ENCODE measurements at places on chromosomes 6 and 20.
A peak's percentile ranks its signal among the peaks of the same experiment; 100 is the strongest.

DNA sequence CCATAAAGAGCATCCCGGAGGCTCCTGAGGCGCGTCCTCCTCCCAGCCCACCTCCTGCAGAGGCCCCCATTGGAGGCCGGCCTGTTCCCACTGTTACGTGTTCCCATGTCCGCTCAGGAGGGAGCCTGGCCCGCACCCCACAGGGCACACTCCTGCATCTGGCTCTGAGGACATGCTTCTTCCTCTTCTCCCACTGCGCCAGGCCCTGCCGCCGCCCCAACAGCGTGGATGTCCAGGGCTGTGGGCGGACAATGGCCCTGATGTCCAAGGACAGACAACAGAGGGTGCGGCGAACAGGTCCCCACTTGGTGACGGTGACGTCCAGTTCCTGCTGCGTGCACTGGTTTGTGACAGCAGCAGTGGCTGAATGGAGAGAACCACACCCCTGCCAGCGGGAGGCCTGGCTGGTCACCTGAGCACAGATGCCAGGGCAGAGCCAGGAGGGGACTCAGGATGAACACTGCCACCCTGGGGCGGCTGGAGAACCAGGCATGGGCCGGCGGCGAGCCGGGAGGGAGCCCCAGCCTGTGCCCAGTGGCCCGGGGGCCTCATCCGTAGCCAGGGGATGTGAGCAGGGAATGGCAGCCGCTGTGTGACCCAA, 26.6 kb downstream of the FRMD1 start:
- DNase-seq: no peak

DNA sequence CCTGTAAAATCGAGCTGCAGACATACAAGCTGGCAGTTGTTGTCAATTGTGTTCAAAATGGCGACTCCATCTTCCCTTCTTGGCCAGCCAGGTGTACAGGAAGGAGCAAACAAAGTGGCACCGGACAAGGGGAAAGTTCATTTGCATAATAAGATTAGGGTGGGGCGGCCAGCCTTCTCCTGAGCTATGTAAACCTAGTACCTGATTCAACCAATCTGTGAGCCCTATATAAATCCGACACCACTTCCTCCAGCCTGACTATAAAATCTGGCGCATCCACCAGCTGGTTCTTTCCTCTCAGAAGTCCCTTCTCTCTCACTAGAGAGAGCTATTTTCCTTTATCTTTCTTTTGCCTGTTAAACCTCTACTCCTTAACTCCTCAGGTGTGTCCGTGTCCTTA, 8.1 kb upstream of the HBS1L start:
- DNase-seq: no peak

- no peak for DNase-seq
Measured at GRCh38 chr6:85580878-85581267, 12.8 kb downstream of the SNX14 start.

GRCh38 chr20:48189181-48189580, 403.9 kb upstream of the SULF2 start:
- DNase-seq: peak; percentile 5

DNA sequence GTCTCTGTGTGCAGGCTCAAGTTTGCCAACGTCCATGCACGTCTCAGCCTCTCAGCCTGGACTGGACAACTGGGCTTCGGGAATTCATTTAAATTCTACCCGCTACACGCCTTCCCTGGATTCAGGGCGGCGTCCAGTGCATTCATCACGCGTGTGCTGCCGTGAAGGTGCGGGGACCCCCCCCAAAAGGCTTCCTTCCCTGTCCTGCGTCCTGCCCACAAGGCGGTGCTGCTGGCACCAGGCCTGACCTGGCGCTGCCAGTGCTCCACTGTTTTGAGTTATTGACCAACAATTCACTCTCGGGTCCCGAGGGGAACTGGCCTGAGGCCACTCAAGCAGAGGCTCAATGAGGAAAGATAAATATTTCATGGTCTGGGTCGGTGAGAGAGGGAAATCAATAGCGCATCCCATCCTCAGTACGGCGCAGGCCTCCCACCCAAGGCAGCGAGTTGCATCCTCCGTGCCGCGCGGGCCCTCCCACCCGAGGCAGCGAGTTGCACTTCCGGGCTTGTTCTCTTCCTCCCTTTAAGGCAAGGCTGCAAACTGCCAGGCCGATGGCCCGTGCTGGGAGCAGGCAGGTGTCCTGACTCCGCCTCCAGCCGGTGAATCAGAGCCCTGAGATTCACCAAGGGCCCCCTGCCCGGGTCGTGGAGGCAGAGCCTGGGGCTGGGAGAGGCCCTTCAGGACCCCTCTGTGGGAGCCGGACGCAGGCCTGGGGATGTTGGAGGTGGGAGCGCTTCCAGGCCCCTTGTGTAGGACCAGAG, 22.8 kb upstream of the BHLHE23 start:
- DNase-seq: no peak

GRCh38 chr6:136975089-136975715, 53.1 kb downstream of the SLC35D3 start:
- no peak for DNase-seq

DNA sequence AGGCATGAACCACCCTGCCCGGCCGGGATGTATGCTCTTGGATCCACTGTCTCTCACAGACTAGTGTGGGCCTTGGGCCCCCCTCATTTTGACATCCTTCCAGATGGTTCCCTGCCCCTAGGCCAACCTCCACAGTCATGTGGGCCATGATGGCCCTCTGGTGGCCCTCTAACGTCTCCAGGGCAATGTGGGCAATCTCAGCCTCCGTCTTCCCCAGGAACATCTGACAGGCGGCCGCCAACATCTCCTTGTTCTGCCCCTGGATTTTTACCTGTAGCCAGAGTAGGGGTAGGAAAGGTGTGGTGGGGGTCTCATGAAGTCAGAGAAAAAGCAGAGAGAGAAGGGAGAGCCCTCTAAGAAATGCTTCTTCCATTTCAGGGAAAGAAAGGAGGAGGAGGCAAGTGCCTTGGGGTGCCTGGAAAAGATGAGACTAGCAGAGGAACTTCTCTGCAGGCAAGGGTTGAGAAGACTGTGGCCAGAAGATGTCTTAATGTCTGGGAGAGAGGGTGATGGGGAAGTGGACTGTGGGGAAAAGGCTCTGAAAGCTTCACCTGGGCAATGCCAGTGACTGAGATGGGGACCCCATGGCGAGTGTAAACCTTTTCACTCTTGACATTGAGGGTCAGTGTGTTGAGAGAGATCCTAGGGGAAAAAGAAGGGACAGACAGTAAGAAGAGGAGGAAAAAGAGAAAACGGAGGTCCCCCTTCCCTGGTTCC, 1.3 kb downstream of the FLOT1 start:
- no peak for DNase-seq

DNA sequence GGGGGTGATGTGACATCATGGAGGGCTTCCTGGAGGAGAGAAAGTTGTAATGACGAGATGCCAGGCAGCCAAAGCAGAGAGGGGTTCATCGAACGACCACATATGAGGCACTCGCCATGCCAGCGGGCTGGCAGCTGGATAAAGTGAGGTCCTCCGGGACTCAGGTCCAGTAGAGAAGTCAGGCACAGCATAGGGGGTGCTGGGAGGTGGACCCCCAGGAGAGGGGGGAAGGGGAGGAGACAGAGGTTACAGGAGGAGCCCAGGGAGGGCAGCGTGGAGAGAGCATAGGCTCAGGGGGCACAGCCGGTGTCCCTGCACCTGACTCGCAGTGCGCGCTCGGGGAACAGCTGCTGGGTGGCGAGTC, 174.7 kb downstream of the BMP7 start:
- DNase-seq: no peak

GRCh38 chr20:46810448-46811223, 84.0 kb upstream of the EYA2 start:
- DNase-seq: no peak

DNA sequence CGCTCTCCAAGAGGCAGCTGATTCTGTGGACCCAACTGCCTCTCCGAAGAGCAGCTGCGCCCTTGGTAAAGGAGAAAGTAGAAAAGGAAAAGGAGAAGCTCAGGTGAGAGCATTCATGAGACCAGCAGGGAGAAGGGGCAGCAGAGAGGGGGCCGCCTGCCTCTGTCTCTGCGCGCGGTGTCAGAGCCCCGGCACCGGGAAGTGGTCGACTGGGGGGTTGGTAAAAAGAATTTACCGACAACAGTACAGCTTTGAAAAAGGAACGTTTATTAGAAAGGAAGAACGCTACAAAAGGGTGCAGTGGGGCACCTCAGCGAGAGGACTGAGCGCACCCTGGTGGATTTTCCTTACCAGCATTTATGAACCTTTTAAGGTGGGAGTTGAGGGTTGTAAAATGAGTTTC, 61.9 kb downstream of the GPR6 start:
- DNase-seq: peak; percentile 79

GRCh38 chr6:153465050-153465449, 334.0 kb upstream of the RGS17 start:
- no peak for DNase-seq

GRCh38 chr20:20849161-20849560, 136.7 kb upstream of the RALGAPA2 start:
- no peak for DNase-seq

- DNase-seq: no peak
Measured at GRCh38 chr20:59469267-59470252, 134.8 kb upstream of the PHACTR3 start.

GRCh38 chr20:50517817-50518154, 7.6 kb downstream of the PTPN1 start:
- DNase-seq: peak; percentile 38

- DNase-seq: no peak
Measured at GRCh38 chr20:20492521-20493332, 124.8 kb downstream of the INSM1 start.

DNA sequence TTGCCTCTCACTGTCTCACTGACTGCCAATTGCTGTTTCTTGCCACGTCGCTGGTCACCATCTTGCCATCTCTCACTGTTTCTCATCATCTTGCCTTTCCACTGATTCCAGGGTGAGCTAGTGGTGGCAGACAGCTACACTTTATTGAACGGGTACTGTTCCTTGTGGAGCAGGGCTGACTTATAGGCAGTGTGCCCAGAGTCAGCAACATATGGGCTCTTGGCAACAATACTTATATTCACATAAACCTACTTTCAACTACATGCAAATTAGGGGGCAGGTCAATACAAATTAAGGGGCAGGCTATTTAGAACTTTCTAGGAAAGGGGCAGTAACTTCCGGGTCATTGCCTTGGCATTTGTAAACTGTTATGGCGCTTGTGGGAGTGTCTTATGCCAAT, 186.2 kb upstream of the SYNDIG1 start:
- DNase-seq: no peak

DNA sequence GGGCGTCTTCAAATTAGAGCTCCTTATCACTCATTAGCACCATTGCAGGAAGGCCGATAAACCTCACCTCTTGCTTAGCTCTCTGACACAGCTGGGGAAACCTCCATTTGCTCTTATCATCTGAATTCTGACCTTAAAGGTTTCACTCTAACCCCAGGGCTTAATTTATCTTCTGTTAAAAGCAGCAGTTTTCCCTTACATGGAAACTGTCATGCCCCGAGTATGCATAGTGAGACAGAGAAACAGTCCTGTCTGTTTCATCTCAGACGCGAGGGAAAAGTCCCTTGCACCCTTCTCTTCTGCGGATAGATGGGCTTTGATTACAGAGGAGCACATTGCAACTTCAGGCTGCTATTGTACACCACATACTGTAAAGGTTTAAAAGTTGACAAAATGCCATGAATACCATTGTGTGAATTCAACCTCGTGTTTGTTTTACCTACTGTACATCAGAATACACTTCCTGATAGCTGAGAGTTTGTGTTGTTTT, 191.5 kb upstream of the BMP2 start:
- DNase-seq: no peak

DNA sequence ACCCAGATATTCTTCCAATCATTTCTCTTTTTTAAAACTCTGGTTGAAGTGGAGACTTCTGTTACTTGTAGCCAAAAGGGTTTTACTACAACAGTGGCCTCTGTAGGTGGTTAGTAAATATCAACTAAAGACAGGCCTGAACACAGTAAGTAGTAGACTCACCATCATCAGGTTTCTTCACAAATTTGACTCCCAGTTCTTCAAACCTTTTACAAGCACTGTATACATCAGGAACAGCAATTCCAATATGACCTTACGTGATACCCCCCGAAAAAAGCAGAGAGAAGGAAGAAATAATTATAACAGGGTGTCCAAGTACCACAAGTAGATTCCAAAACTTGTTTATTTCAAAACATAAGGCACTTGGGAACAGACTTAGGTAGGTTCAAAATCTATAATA, 21.1 kb downstream of the GLO1 start:
- DNase-seq: no peak
